ENCODE measurements at places on chromosomes 7 and 10. TPM values are rescaled to one million over a fixed set of nuclear protein-coding genes. Genes with fewer than 3 reads are reported as not detected.

GIMAP8 gene
- not detected for total RNA-seq

GRCh38 chr10:103416436-103417147, 20.2 kb downstream of the PDCD11 start:
- no peak overlapping the region for H3K27ac ChIP-seq
- no peak for DNase-seq
- no peaks in the 10 kb centered on the region for H3K27me3 ChIP-seq
- no peaks in the 10 kb centered on the region for H3K4me1 ChIP-seq
- peaks cover 93% of the 10 kb centered on the region for H3K36me3 ChIP-seq

LRIT1 gene
- total RNA-seq, result not detected

GRCh38 chr7:148935451-148935850, 51.4 kb upstream of the EZH2 start:
- H3K36me3 ChIP-seq, result no peaks in the 10 kb centered on the region
- H3K27ac ChIP-seq, result no peak overlapping the region
- H3K27me3 ChIP-seq, result no peaks in the 10 kb centered on the region
- H3K4me3 ChIP-seq, result no peak overlapping the region
- H3K4me1 ChIP-seq, result no peaks in the 10 kb centered on the region

GRCh38 chr7:117875566-117875965, 2.3 kb upstream of the CTTNBP2 start:
- no peaks in the 10 kb centered on the region for H3K4me1 ChIP-seq
- DNase-seq, result peak; percentile 58
- no peaks in the 10 kb centered on the region for H3K27me3 ChIP-seq
- H3K36me3 ChIP-seq, result no peaks in the 10 kb centered on the region
- no peak overlapping the region for H3K27ac ChIP-seq

DNA sequence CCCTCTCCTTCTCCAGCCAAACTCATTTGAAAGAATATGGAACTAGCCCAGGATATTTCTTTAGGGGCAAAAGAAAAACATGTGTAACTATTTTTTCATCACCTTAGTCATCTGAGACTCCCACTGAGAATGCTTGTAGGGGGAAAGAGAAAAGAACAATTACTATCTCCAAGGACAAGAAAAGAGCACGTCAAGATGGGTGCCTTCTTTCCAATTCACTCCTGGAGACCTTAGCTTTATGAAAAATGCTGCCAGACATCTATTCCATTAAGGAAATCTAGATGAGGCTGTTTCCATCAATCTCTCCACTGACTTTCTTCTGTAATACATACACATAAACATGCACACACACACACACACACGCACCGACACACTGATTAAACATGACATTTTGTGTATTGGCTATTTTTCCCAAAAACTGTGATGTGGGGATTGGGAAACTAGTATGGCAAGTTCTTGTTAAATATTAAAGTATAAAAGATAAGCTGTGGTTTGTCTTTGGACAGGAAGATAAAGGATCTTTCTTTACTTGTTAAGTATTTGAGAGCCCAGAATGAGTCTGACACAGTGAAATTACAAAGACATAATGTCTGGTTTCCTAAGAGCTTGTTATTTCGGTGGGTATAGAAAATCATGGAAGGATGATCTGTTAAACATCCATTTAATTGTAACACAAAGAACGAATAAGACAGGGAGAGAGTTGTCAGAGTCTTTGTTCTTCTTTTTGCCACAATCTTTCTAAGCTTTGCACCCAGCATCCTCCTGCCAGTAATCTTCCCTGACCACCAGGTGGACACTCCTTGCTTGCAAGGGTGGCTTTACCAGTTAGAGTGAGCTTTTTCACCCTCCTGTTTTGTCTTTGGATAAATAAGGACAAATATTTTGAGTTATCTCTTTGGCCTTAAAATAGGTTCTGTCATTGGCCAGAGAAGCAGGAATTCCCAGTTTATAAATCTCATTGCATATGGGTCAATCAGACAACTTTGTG, 177.3 kb upstream of the TMEM72 start:
- no peaks in the 10 kb centered on the region for H3K36me3 ChIP-seq
- no peaks in the 10 kb centered on the region for H3K27me3 ChIP-seq

- no peak for DNase-seq
- H3K27me3 ChIP-seq, result peaks cover 100% of the 10 kb centered on the region
- no peak overlapping the region for H3K27ac ChIP-seq
- H3K36me3 ChIP-seq, result peaks cover 2% of the 10 kb centered on the region
- H3K4me1 ChIP-seq, result no peaks in the 10 kb centered on the region
Measured at GRCh38 chr10:22340329-22341189, 4.7 kb upstream of the SPAG6 start.

MICALL2 gene
- total RNA-seq, result 8.5 TPM

DENND2A gene
- 11.4 TPM for total RNA-seq

CCL24 gene
- not detected for total RNA-seq

CYP26A1 gene
- 6.2 TPM for total RNA-seq

GRCh38 chr10:110138197-110138812, 69.1 kb upstream of the MXI1 start:
- no peak overlapping the region for H3K27ac ChIP-seq
- H3K27me3 ChIP-seq, result no peaks in the 10 kb centered on the region
- no peaks in the 10 kb centered on the region for H3K4me1 ChIP-seq
- no peak overlapping the region for H3K4me3 ChIP-seq
- no peak for DNase-seq

DNA sequence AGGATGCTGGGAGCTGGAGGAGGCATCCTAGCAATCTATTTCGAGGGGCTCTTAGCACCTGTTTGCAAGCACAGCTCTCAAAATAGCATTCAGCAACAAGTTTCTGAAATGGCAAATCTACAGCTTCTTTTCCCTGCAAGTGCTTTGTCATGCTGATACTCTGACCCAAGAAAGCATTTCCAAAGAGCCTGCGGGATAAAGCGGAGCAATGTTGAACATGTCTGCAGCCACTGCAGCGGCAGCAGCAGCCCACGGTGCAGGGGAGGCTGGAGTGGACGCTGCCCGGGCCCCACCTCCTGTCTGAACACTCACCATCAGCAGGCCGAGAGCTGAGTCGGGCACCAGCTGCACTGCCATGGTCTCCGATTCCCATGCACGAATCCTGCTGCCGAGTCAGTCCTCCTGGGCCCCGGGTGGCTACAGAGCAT, 964 bp downstream of the FRMD4A start:
- no peaks in the 10 kb centered on the region for H3K27me3 ChIP-seq
- DNase-seq, result peak; percentile 63
- no peaks in the 10 kb centered on the region for H3K36me3 ChIP-seq
